Activated naive CD4-positive, alpha-beta T cell treated with anti-CD3 and anti-CD28 coated beads, Interleukin-2, amount 10 ng/mL, durations not matched to agents 7 days and 5 days (primary cell): ENCODE measurements at places on chromosomes 11 and 22.

- no peak overlapping the region for H3K27ac ChIP-seq
- no peaks in the 10 kb centered on the region for H3K27me3 ChIP-seq
- H3K36me3 ChIP-seq = no peaks in the 10 kb centered on the region
- no peak overlapping the region for H3K4me3 ChIP-seq
Observed at GRCh38 chr11:115611343-115611742, 107.1 kb upstream of the CADM1 start.

DNA sequence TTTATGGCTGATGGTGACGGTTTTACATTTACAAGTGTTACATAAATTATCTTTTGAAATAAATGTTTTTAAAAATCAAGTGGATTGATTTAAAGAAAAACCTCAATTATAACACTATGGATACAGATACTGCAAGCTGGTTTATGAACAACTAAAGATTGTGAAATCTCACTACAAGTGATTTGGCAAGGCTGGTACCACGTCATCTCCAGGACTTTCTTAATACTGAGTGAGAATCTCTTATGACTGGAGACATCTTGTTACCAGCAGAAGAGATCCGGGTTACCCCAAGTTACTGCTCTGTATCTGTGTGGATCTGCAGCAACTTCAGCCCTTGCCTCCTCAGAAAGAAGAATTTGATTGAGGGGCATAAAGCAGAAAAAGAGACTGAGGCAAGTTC, 452.9 kb downstream of the MN1 start:
- H3K4me3 ChIP-seq = no peak overlapping the region
- H3K4me1 ChIP-seq = no peaks in the 10 kb centered on the region
- DNase-seq = no peak
- H3K36me3 ChIP-seq = no peaks in the 10 kb centered on the region

DNA sequence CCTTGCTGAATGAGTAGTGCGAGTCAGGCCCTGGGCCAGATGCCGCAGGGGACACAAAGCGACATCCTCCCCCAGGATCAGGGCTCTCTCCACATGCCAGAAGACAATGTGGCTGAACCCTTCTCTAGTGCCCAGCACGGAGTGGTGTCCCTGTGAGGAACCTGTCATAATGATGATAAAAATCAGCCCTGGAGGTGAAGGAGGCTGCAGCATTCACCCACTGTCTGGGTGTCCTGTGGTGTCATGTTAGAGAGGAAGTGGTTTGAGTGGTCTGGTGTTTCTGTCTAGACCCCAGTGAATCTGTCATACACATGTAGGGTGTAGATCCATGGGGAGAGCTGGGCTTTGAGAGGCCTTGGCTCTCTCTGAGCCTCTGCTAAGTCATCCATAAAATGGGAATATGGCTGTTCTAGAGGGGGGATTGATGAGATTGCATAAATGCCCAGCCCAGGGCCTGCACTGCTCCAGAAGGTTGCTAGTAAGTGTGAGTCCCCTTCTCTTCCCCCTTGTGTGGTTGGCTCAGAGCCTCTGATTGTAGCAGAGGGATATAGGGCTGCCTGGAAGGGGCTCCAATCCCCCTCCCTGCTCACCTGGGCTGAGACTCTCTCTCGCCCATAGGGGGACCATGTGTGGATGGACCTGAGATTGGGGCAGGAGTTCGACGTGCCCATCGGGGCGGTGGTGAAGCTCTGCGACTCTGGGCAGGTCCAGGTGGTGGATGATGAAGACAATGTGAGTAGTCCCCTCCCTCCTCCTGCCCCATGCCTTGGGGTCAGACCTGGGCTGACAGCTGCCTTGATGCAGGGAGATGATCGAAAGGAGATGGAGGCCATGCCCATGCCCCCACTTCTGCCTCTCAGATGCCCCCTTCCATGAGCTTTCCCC, 14.3 kb downstream of the MYO7A start:
- H3K4me3 ChIP-seq = no peak overlapping the region
- H3K4me1 ChIP-seq = peaks cover 11% of the 10 kb centered on the region
- peaks cover 75% of the 10 kb centered on the region for H3K27me3 ChIP-seq

DNA sequence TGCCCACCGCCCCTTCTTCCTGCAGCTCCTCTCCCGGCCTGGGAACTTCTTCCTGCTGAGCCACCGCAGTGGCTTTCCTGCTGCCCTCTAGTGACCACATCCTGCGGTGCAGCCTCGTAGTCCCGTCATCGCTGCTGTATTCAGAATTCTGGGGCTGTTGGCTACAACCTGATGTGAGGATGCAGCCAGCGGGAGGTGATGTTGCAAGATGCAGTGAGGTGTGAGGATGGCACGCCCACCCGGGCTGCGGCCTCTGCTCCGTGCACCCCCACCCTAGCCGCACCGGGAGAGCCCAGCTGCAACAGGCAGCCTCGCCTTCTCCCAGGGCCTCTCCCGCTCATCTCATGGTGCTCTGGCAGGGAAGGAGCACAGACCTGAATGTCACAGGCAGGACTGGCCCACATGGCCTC, 10.1 kb downstream of the CHST1 start:
- DNase-seq = peak; percentile 69
- H3K27ac ChIP-seq = no peak overlapping the region
- peaks cover 66% of the 10 kb centered on the region for H3K27me3 ChIP-seq
- H3K36me3 ChIP-seq = no peaks in the 10 kb centered on the region
- no peaks in the 10 kb centered on the region for H3K4me1 ChIP-seq
- no peak overlapping the region for H3K4me3 ChIP-seq

- no peaks in the 10 kb centered on the region for H3K4me1 ChIP-seq
- H3K36me3 ChIP-seq = no peaks in the 10 kb centered on the region
- H3K4me3 ChIP-seq = no peak overlapping the region
- H3K27ac ChIP-seq = no peak overlapping the region
Observed at GRCh38 chr11:103407641-103408040, 298.4 kb downstream of the DYNC2H1 start.

GRCh38 chr11:66546966-66547661, 411 bp downstream of the ACTN3 start:
- peaks cover 12% of the 10 kb centered on the region for H3K36me3 ChIP-seq
- H3K4me3 ChIP-seq = peak overlapping the region; percentile 91
- H3K27ac ChIP-seq = no peak overlapping the region
- peaks cover 34% of the 10 kb centered on the region for H3K4me1 ChIP-seq
- no peak for DNase-seq

GRCh38 chr11:1927848-1928469, 8.5 kb downstream of the TNNT3 start:
- no peak for DNase-seq
- H3K27ac ChIP-seq = no peak overlapping the region
- peaks cover 57% of the 10 kb centered on the region for H3K27me3 ChIP-seq
- H3K4me3 ChIP-seq = no peak overlapping the region

DNA sequence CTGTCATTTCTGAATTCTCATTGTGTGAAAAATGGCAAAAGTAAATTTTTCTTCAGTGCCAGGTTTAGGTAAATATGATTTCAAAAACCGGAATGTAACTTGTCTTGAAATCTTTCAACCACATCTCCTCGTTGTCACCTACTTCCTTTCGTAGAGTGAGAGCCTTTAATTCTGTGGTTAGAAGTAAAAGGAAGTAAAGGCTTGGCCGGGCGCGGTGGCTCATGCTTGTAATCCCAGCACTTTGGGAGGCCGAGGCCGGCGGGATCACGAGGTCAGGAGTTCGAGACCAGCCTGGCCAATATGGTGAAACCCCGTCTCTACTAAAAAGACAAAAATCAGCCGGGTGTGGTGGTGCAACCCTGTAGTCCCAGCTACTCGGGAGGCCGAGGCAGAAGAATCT, 29.8 kb downstream of the SGSM3 start:
- H3K4me3 ChIP-seq = peak overlapping the region; percentile 36
- peak; percentile 77 for DNase-seq
- H3K27ac ChIP-seq = peak overlapping the region; percentile 91
- H3K27me3 ChIP-seq = no peaks in the 10 kb centered on the region

GRCh38 chr11:32939866-32940265, 47.3 kb downstream of the QSER1 start:
- no peaks in the 10 kb centered on the region for H3K27me3 ChIP-seq
- H3K4me3 ChIP-seq = no peak overlapping the region
- H3K4me1 ChIP-seq = peaks cover 7% of the 10 kb centered on the region
- no peak overlapping the region for H3K27ac ChIP-seq
- H3K36me3 ChIP-seq = peaks cover 28% of the 10 kb centered on the region

DNA sequence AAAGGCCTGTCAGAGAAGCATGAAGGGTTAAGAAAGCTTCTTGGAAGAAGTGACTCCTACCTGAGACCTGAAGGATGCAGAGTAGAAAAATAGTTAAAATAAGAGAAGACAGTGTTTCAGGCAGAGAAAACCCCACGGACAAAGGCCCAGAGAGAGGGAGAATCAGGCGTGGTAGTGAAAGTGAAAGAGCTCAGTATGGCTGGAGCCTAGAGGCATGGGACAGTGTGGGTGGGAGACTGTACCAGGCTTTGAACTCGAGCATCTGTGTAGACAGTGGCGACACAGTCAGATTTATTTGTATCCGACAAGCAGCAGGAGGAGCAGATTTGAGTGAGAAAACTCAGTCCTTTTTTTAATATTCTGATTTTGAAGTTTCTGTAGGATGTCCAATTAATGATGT, 360.0 kb downstream of the OPCML start:
- H3K36me3 ChIP-seq = no peaks in the 10 kb centered on the region
- no peaks in the 10 kb centered on the region for H3K27me3 ChIP-seq
- no peak overlapping the region for H3K4me3 ChIP-seq
- H3K27ac ChIP-seq = no peak overlapping the region

- no peak overlapping the region for H3K27ac ChIP-seq
- peaks cover 16% of the 10 kb centered on the region for H3K4me1 ChIP-seq
- no peak overlapping the region for H3K4me3 ChIP-seq
Observed at GRCh38 chr22:38302906-38303305, 14.3 kb downstream of the CSNK1E start.

- H3K4me1 ChIP-seq = peaks cover 23% of the 10 kb centered on the region
- H3K27me3 ChIP-seq = peaks cover 39% of the 10 kb centered on the region
- H3K27ac ChIP-seq = peak overlapping the region; percentile 58
- H3K4me3 ChIP-seq = peak overlapping the region; percentile 46
Observed at GRCh38 chr22:24421428-24421931, 5.9 kb upstream of the ADORA2A start.

GRCh38 chr11:68759991-68760390, 8.7 kb upstream of the TESMIN start:
- no peak overlapping the region for H3K27ac ChIP-seq
- DNase-seq = no peak

DNA sequence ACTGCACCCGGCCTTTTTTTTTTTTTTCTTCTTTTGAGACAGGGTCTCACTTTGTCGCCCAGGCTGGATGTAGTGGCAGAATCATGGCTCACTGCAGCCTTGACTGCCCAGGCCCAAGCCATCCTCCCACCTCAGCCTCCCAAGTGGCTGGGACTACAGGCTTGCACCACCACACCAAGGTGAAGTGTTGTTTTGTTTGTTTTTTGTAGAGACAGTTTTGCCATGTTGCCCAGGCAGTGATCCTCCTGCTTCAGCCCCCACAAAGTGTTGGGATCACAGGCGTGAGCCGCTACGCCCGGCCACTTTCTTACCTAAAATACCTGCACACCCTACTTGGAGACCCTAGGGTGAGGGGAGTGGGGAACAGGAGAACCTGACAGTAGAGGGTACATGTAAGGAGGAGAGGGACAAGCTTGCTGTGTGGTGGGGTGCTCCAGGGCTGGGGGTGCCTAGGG, 4.5 kb upstream of the AIFM3 start:
- H3K27me3 ChIP-seq = peaks cover 80% of the 10 kb centered on the region
- DNase-seq = no peak
- H3K27ac ChIP-seq = no peak overlapping the region
- peaks cover 3% of the 10 kb centered on the region for H3K36me3 ChIP-seq

DNA sequence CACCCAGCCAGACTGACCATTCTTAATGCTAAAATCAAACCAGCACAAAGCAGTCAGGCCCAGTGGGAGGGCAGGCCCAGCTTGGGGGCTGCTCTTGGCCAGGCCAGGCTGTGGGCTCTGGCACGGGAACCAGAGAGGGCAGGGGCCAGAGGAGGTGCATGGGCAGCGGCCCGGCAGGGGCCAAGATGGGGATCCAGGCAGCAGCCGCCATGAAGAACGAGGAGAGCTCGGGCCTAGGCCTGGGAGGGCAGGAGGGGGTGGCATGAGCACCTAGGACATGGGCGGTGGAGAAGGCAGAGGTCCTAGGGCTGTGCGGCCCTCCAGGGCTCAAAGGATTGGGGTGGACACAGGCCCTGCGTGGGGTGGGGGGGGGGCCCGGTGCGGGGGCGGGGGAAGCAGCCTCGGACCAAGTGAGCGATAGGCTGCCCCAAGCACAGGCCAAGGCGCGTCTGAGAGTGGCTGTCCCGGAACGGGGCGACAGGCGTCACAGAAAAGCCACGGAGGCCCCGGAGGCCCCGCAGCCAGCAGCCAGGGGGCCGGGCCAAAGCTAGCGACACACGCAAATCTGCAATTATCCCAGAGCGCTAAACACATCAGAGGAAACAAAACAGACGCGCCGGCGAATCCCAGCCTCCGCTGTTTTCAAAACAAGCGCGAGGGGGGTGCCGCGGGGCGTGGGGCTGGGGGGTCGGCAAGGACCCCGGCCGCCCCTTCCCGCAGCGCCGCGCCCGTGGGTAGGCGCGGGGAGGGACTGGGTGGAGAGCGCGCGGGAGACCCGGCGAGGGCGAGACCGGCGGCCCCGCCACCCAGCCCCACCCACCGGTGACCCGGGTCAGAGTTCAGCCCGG, 8.3 kb downstream of the PLXNB2 start:
- no peaks in the 10 kb centered on the region for H3K36me3 ChIP-seq
- H3K4me3 ChIP-seq = no peak overlapping the region
- peaks cover 5% of the 10 kb centered on the region for H3K4me1 ChIP-seq
- H3K27ac ChIP-seq = no peak overlapping the region
- DNase-seq = no peak

GRCh38 chr11:44753961-44754645, 27.3 kb downstream of the TSPAN18 start:
- H3K27me3 ChIP-seq = peaks cover 9% of the 10 kb centered on the region
- H3K27ac ChIP-seq = no peak overlapping the region
- no peak for DNase-seq
- peaks cover 5% of the 10 kb centered on the region for H3K4me1 ChIP-seq
- no peak overlapping the region for H3K4me3 ChIP-seq

DNA sequence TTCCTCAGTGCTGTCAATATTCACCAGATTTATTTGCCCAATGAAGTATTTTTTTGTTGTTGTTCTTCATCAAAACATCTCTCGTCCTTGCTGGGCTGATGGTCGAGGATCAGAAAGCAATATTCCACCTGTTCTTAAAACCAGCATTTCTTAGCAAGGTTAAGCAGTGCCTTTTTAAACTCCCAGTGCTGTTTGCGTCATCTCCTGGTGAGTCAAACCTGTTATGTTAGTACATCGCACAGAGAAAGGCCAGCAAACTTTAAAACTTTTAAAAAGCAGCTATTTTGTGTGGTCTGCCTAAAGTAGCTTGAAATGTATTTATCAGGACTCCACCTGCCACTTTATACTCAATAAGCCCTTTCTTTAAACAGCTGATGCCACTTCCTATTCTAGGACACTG, 802.0 kb downstream of the KCNA4 start:
- no peak overlapping the region for H3K27ac ChIP-seq
- H3K4me3 ChIP-seq = no peak overlapping the region
- DNase-seq = no peak
- no peaks in the 10 kb centered on the region for H3K36me3 ChIP-seq
- H3K27me3 ChIP-seq = no peaks in the 10 kb centered on the region
- H3K4me1 ChIP-seq = no peaks in the 10 kb centered on the region
